Upper lobe of right lung (tissue), 1 donor: ENCODE measurements at places on chromosomes 12 and 14. TPM values are rescaled to one million over a fixed set of nuclear protein-coding genes. Genes with fewer than 3 reads are reported as not detected.

KRT74 gene
- total RNA-seq = not detected

TMEM233 gene
- total RNA-seq = 0.96 TPM

TAS2R8 gene
- not detected for total RNA-seq

- no peak for DNase-seq
Measured at GRCh38 chr12:99431203-99431602, 216.3 kb upstream of the GARIN6 start.

DNA sequence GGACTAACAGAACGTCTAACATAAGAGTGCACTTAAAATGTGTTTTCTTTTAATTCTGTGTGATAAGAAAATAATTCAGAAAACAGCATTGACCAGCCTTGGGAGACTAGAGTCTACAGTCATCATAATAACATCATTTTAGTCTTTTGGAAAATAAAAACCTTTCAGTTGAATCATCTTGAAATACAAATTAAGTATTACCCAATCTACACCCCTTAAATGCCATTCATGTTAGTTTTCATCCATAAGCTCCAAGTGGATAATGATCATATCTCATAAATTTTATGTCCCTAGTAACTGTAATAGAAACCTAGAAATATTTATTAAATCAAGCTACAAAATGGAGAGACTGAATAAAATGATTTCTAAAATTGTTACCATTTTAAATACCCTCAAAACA, 32.4 kb downstream of the EPS8 start:
- DNase-seq = no peak

GRCh38 chr14:97153527-97153926, 356.3 kb downstream of the VRK1 start:
- DNase-seq = no peak
